ENCODE measurements at places on chromosomes 1 and 21.

- DNase-seq = no peak
Observed at GRCh38 chr1:90718411-90719329, 1.6 kb upstream of the BARHL2 start.

- DNase-seq = no peak
Observed at GRCh38 chr1:1135339-1136136, 19.6 kb upstream of the C1orf159 start.

GRCh38 chr1:228361314-228362140 is 45.1 kb downstream of the TRIM11 start:
- DNase-seq = no peak

DNA sequence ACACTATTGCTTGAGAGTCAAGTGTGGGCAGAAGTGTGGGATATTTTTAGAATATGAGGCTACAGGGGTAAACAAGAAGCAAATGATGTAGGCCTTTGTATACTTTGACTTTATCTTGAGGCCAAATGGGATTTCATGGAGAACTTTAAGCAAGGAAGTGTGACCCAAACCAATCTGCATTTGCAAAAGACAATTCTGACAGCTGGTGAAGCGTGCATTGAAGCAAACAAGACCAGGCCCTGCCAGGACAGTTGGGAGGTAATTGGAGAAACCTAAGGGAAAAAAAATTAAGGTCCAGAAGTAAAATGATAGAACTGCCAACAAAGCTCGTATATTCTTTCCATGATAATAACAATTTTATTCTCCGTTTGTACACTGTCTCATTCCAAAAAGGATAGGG is 168.3 kb downstream of the TM2D1 start:
- no peak for DNase-seq

GRCh38 chr1:46128344-46128743 is 4.1 kb downstream of the PIK3R3 start:
- DNase-seq = no peak

GRCh38 chr1:166703726-166704462 is 135.4 kb upstream of the POGK start:
- peak; percentile 29 for DNase-seq

- DNase-seq = no peak
Observed at GRCh38 chr1:244239261-244239770, 188.2 kb downstream of the ZBTB18 start.

DNA sequence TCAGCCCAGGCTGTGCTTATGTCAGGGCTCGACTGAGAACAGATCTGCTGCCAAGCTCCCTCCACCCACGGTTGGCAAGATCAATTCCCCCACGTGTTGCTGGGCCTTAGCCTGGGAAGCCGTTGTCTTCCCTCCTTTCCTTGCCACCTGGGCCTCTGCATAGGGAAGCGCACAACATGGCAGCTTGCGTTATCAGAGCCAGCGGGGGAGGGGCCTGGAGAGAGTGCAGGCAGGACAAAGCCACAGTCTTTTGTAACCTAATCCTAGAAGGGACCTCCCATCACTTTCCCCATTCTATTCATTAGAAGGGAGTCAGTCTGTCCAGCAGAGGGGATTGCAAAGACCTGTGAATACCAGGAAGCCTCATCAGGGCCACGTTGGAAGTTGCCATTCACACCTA is 17.0 kb upstream of the IGSF21 start:
- no peak for DNase-seq

GRCh38 chr1:165616054-165616612 is 14.9 kb upstream of the MGST3 start:
- DNase-seq = no peak

GRCh38 chr21:35641271-35642016 is 418.9 kb downstream of the SETD4 start:
- no peak for DNase-seq

- DNase-seq = no peak
Observed at GRCh38 chr1:188128761-188129160, 1300.0 kb downstream of the PLA2G4A start.

GRCh38 chr1:158099185-158099584 is 81.5 kb upstream of the CD1D start:
- no peak for DNase-seq

DNA sequence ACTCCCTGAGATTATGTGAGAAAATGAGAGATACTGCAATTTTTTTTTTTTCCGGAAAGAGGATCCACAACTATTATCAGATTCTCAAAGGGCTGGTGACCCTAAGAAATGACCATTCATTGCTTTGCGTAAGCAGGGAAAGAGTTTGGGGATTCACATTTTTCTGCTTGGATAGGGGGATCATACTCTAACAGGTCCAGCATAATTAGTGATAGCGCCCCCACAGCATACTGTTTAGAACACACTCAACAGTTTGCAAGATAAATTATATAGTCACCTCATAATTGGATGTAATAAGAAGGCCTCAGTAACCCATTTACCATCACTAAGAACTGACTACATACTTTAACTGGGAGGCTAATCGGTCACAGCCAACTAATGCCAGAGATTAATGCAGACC is 1.9 kb downstream of the CCT3 start:
- peak; percentile 79 for DNase-seq

GRCh38 chr1:13908128-13908527 is 208.1 kb downstream of the PRDM2 start:
- DNase-seq = no peak

DNA sequence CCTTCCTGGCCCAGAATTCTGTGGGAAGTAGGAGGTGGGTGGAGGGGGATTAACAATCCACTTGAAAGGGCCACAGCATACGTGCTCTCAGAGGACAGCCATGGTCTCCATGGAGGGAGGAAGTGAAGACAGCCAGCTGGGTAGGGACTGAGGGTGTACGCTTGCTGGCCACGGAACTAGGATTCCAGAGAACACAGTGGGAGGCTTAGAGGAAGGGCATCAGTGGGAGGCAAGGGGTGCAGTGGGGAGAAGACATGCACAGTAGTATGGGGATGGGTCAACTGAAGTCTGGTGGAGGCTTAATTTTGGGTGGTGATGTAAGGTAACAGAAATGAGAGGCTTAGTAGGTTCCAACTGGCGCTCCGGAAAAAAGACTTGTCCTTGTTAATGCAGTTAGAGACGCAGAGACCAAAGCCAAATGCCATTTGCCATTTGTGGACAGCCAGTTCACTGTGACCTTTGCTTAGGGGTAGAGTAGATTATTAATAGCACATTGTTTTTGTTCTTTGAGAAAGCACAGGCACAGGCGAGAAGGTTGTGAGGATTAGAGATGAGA is 103.0 kb downstream of the ZSCAN20 start:
- no peak for DNase-seq

GRCh38 chr1:179816196-179816960 is 61.2 kb downstream of the TOR1AIP2 start:
- no peak for DNase-seq

GRCh38 chr1:68347415-68347814 is 102.3 kb downstream of the RPE65 start:
- peak; percentile 29 for DNase-seq

DNA sequence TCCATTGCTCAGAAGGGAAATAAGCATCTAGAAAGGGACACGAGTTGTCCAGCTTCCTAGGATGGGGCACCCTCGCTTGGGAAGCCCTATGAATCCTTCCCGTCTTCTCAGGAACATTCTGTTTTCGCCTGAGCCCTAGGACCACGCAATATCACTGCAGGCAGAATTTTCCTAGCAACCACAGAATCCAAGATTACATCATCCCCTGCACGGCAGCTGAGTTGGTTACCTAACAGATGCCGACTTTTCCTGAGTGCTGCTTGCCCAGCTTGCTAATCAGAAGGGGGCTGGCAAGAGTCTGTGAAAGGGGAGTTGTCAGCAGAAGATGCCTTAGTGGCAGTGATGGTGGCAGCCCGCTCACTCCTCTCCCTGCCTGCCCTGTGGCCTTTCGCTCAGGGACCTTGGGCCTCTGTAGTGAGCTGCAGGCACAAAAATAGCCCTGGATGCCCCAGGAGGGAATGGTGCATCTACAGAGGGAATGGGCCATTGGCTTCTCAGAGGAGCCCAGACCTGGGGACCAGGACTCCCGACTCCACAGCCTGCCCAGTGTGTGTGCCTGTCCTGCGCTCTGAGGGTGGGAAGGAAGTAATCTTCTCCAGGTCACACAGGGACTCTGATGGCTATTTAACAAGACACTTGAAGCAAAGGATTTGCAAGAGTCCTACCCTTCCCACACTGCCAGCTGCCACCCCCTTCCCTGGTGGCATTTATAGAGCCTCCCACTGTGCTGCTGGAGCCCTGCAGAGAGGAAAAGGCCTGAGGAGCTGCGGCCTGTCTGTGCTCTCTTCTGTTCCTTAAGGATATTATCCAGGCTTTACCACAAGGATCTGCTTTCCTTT is 28.9 kb upstream of the CLSTN1 start:
- peak; percentile 24 for DNase-seq

Measured in hematopoietic multipotent progenitor cell treated with erythropoietin and hydrocortisone succinate and interleukin-3 and kit ligand, for 6 days (in vitro differentiated cells).